ENCODE measurements at places on chromosomes 16 and 17. TPM values are rescaled to one million over a fixed set of nuclear protein-coding genes. Genes with fewer than 3 reads are reported as not detected.

DNA sequence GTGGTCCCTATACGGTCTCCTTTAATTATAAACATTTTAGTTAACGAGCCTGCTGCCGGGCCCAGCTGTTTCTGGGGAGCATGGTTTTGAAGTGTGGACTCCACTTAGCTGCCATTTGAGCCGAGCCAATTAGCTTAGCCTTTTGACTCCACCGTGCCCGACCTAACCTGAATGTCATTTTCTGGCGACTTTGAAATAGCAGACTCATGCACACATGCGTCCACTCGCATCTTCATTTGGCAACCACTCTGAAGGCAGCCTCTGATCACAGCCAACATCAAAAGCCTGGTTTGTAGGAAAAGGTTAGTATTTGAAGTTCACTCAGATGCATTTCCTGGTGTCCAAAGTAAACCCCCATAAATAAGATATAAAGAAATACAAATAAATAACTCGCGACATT lies 16.8 kb downstream of the AXIN2 start:
- H3K4me3 ChIP-seq, result no peak overlapping the region
- no peak for DNase-seq
- H3K4me1 ChIP-seq, result no peaks in the 10 kb centered on the region
- H3K27me3 ChIP-seq, result no peaks in the 10 kb centered on the region

C17orf50 gene
- not detected for total RNA-seq

PIK3R5 gene
- total RNA-seq, result 5.0 TPM

DNA sequence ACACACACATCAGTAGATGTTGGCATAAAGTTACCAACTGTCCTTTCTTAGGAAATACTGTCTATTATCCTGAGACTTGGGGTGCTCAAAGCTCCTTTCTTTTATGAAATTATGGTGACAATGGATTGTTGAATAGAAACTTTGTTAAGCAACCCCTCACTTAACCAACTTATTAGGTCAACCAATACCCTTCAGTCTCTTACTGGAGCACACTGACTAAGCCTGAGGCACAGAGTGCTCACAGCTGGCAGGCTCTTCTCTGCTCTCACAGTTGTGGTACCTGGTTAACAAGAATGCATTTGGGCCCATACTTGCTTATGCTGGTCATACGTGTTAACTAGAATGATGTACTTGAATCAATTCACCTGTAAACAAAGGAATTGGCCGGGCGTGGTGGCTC lies 24.8 kb downstream of the CD300LF start:
- no peaks in the 10 kb centered on the region for H3K27me3 ChIP-seq
- H3K4me1 ChIP-seq, result no peaks in the 10 kb centered on the region
- H3K36me3 ChIP-seq, result no peaks in the 10 kb centered on the region
- no peak for DNase-seq
- H3K27ac ChIP-seq, result no peak overlapping the region

GRCh38 chr16:11792410-11793241 lies 4.4 kb downstream of the ZC3H7A start:
- no peak for DNase-seq
- no peaks in the 10 kb centered on the region for H3K27me3 ChIP-seq
- no peaks in the 10 kb centered on the region for H3K4me1 ChIP-seq
- H3K4me3 ChIP-seq, result no peak overlapping the region

SPATA32 gene
- total RNA-seq, result not detected

IGFALS gene
- not detected for total RNA-seq

C17orf113 gene
- total RNA-seq, result 0.74 TPM

DNA sequence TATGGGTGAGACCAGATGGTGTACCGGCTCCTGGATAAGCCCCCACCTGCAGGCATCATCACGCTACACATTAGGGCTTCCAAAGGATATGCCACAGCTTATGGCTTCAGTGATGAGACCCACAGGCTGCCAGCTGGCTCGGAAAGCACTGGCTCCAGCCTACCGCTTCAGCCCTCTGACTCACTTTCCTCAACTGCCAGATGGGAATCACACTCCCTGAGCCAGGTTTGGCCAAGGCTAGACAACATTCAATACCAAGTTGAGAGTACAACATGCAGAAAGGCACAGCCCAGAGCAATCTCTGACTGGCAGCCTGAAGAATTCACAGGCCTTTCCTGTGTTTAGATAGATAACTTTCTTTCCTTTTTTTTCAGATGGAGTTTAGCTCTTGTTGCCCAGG lies 10.3 kb downstream of the CENPV start:
- no peaks in the 10 kb centered on the region for H3K27me3 ChIP-seq
- H3K36me3 ChIP-seq, result peaks cover 16% of the 10 kb centered on the region
- H3K4me1 ChIP-seq, result no peaks in the 10 kb centered on the region

DNA sequence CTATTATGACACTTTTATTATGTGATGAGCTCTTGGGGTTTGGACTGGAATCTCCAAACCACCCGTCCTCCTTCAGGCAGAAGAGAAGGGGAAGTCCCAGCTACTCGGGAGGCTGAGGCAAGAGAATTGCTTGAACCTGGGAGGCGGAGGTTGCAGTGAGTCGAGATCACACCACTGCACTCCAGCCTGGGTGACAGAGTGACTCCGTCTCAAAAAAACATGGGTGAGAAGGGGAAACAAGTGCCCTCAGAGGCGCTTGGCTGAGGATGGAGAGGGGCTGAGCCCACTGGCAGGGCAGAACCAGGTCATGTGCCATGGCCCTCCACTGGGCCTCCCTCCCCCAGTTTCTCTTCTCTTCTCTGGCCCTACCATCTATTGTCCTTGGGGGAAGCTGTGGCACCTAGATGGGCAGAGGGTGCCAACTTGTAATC lies 120.9 kb upstream of the SMURF2 start:
- H3K4me3 ChIP-seq, result no peak overlapping the region
- H3K4me1 ChIP-seq, result peaks cover 38% of the 10 kb centered on the region
- H3K36me3 ChIP-seq, result peaks cover 36% of the 10 kb centered on the region
- H3K27me3 ChIP-seq, result peaks cover 25% of the 10 kb centered on the region
- DNase-seq, result no peak
- no peak overlapping the region for H3K27ac ChIP-seq

DNA sequence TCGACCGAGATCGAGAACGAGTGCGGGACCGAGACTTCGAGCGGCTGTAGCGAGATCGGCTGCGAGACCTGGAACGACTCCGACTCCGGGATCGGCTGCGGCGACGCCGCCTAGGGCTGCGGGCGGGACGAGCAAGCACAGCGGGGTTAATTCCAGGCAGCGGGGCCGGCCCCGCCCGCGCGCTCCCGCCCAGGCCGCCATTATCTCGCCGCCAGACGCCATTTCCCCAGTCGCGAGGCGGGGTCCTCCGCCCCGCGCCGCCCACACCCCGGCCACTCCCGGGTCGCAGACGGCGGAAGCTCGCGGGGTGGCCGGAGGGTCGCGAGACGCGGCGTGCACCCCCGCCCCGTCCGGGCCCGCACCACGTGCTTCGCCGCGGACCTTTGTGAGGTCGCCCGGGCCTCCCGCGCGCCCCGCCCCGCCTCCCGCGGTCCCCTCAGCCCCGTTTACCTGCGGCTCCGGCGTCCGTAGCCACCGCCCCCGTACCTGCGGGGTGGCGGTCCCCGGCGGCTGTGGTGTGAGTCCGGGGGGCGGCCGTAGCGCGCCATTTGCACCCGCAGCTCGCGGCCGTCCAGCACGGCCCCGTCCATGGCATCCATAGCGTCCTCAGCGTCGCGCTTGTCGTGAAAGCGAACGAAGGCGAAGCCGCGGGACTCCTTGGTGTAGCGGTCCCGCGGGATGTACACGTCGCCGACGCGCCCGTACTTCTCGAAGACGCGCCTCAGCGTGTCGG lies 616 bp downstream of the SRSF2 start:
- peaks cover 57% of the 10 kb centered on the region for H3K4me1 ChIP-seq
- peak; percentile 77 for DNase-seq
- H3K36me3 ChIP-seq, result peaks cover 46% of the 10 kb centered on the region
- peak overlapping the region; percentile 97 for H3K4me3 ChIP-seq
- H3K27ac ChIP-seq, result peak overlapping the region; percentile 100

DNA sequence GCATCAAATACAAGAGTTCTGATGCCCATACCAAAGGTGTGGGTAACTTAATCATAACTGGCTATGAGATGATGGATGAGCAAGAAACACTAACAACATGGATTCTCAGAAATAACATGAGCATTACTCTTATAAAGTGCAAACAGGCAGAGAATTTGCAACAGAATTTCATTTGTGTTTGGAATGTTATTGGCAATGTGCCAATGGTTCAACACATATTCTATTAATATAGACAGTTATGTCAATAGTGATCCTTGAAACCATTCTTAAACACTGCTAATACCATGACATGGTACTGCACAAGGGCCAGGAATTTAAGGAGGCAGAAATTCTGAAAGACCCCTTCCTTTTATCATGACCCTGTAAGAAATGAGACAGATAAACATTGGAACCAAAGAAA lies 217.1 kb upstream of the WSB1 start:
- no peaks in the 10 kb centered on the region for H3K36me3 ChIP-seq
- H3K27me3 ChIP-seq, result no peaks in the 10 kb centered on the region
- no peak overlapping the region for H3K4me3 ChIP-seq
- no peak overlapping the region for H3K27ac ChIP-seq
- no peak for DNase-seq

DNA sequence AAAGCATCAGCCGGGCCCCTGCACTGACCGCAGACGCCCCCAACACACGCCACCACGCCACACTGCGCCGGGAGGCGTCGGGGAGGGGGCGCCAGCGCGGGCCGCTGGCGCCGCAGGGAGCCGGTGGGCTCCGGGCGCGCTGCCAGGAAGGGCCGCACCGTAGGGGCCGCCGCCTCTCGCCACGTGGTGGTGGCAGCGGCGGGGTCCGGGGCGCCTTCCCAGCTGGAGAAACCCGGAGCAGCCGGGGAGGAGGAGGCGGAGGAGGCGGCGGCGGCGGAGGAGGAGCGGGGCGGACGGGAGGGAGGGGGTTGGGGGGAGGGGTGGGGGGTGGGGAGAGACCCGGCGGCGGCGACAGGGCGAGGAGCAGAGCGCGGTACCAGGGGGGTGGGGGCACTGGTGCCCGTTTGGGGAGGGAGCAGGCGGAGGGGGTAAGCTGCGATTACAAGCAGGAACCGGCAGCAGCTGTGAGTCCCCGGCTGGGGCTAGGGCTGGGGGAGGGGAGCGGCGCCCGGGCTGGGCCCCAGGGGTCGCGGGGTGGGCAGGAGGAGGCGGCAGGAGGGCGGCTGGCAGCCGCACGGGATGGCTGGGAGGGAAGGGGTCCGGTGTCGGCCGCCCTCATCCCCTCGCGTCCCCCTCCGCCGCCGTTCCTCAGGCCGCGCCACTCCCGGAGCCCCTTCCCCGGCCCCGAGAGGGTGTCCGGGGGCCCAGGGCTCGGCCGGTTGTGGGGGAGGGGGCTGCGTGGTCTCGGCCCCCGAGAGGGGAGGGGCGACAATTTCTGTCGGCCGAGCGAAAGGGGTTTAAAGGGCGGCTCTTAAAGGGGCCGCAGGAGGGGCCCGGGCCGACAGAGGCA lies at the start of gene TBKBP1:
TSS of gene TBKBP1 (plus strand) at position 431 of the 850 bp plus-strand sequence. CDS start 1,952 bp downstream, outside the sequence.
- no peaks in the 10 kb centered on the region for H3K27me3 ChIP-seq
- DNase-seq, result no peak
- peaks cover 33% of the 10 kb centered on the region for H3K4me1 ChIP-seq
- no peaks in the 10 kb centered on the region for H3K36me3 ChIP-seq
- H3K4me3 ChIP-seq, result peak within 1 kb of the TSS; percentile 95
- peak within 1 kb of the TSS; percentile 96 for H3K27ac ChIP-seq

- H3K27me3 ChIP-seq, result no peaks in the 10 kb centered on the region
- no peaks in the 10 kb centered on the region for H3K4me1 ChIP-seq
- no peak overlapping the region for H3K4me3 ChIP-seq
- H3K27ac ChIP-seq, result peak overlapping the region; percentile 3
These were observed 33.3 kb upstream of the DYNLRB2 start for GRCh38 chr16:80507538-80507937.

DNA sequence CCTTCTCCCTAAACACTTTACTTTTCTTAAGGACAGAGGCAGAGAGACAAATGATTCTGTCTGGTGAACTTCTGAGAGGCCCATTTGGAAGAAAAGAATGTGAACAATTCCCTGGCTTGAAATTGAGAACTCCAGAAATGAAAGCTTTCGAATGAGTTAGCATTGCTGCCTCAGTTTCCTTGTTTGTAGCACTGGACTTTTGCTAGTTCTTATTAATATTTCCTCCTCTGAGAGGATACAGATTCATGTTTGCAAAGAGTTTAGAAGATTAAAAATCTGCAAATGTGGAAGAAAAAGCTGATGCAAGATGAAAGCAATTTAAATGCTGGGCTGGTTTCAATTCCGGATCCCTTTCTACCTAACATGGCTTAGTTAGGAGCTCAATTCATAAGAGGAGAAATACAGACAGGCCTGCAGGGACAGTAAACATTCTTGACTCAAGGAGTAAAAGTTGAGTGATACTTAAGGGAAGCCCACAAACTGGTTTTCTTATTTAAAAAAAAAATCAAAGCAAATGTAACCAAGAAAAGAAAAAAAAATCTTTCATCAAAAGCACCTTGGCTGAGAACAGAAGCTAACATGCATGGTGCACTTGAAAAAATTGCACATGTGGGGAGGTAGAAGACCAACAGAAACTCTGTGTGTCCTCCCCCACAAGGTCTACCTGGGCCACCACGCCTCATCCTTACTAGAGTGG lies 27.1 kb downstream of the HNF1B start:
- H3K27ac ChIP-seq, result peak overlapping the region; percentile 39
- no peaks in the 10 kb centered on the region for H3K27me3 ChIP-seq
- DNase-seq, result no peak

GRCh38 chr16:73232555-73233328 lies 184.8 kb upstream of the ZFHX3 start:
- H3K27me3 ChIP-seq, result no peaks in the 10 kb centered on the region
- H3K4me3 ChIP-seq, result no peak overlapping the region
- peak; percentile 73 for DNase-seq
- H3K4me1 ChIP-seq, result no peaks in the 10 kb centered on the region
- no peaks in the 10 kb centered on the region for H3K36me3 ChIP-seq
- H3K27ac ChIP-seq, result no peak overlapping the region

DNA sequence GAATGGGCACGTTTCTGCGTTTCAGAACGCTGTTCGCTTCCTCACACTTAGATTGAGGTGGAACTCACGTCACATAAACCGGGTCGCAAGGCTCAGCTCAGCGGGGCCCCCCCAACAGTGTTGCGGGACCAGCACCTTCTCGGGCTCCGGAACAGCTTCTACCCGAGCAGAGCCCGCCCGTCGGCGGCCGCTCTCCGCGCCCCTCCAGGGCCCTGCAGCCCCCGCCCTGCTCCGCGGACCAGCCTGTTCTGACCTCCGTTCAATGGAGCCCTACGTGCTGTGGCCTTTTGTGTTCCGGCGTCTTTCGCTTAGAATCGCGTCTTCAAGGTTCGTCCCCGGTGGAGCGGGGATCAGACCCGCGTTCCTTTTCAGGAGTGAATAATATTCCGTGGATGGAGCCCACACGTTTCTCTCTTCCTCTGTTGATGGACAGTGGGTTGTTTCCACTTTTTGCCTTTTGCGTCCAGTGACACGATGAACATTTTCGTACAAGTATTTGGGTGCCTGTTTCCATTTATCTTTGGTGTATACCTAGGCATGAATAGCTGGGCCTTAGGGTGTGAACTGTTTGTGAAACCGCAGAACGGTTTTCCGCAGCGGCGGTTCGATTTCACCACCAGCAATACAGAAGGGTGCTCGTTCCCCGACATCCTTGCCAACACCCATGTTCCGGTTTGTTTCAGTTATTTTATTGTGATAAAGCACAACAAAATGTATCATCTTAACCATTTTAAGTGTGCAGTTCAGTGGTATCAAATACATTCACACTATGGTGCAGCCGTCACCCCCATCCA lies 2.3 kb upstream of the SLC22A31 start:
- H3K27ac ChIP-seq, result no peak overlapping the region
- no peak overlapping the region for H3K4me3 ChIP-seq
- DNase-seq, result no peak
- peaks cover 17% of the 10 kb centered on the region for H3K4me1 ChIP-seq

HBA2 gene
- total RNA-seq, result 3,226 TPM

GRCh38 chr17:58268326-58268725 lies 12.4 kb downstream of the MPO start:
- H3K27me3 ChIP-seq, result no peaks in the 10 kb centered on the region
- no peak overlapping the region for H3K27ac ChIP-seq
- no peak overlapping the region for H3K4me3 ChIP-seq
- peak; percentile 36 for DNase-seq

KCNH4 gene
- total RNA-seq, result 0.35 TPM

KRTAP4-16 gene
- not detected for total RNA-seq

All from right atrium auricular region (tissue), 2 donors.